GM18507 (cell line): ENCODE measurements at places on chromosomes 12 and 14.

- DNase-seq = no peak
Measured at GRCh38 chr14:69149461-69150244, 3.3 kb downstream of the DCAF5 start.

DNA sequence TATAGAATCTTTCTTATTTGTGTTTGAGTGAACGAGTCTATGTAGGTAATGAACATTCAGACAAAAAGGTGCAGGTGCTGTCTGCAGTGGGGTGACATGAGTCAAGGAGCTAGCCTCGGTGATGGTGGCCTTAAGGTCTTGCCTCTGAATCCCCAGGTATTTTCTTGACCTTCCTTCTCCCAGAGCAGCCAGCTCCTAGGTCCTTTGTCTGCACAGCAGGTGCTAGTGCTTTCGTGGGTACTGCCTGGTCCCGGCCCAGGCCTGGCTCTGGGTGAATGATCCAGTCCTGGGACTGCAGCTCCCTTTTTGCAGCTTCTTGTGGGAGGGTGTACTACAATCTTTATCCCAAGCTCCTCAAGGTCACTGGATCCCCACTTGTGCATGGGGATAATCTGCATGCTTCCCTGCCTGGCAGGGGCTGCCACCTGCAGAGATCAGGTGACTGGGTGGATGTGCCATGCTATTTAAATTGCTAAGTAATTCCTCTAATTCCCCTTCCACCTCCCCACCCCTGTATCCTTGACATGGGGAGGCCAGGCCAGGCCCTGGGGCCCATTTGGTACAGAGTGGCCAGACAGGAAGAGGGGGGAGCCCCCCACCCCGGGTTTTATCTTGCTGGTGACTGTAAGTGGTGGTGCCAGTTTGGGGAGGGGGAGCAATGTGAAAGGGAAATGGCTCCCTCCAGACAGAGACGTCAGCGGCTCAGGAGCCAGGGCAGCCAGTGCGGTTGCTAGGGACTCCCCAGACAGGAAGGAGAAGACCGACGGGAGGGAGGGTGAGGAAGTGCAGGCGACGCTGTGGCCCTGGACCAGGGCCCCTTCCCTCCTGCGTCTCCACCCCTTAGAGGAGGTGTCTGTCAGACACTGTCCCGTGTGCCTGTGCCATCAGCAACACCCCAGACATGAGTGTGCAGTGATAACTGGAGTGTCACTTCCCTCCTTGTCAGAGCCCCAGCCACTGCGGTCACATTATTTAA is 6.7 kb downstream of the VASH1 start:
- DNase-seq = peak; percentile 72

DNA sequence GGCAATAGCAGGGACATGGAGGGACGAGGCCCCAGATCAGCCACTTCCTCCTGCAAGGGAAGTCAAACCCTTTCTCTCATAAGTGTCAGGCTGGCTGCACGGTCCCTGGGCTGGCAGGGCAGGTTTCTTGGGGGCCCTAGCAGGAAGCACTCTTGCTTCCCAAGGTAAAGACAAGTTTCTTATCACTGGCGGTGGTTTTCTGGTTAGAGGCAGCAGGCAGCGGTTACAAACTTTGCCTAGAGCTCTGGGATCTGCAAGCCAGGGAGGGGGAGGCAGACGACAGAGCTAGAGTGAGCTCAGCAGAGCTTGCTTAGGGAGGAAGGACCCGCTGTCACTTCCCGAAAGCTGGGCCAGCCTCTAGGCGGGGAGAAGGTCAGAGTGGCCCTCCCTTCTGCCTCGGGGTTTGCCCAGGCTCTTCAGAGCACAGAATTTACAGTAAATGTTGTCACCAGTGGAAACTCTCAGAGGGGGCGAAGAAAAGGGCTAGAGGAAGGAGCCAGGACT is 20.4 kb downstream of the BATF start:
- no peak for DNase-seq

- DNase-seq = no peak
Measured at GRCh38 chr14:75449696-75450095, 21.9 kb downstream of the JDP2 start.

GRCh38 chr14:21525962-21526671 is at the start of gene SALL2:
TSS of gene SALL2 (minus strand) at chr14:21526346. CDS start at chr14:21526127, 219 bp downstream.
- no peak for DNase-seq
